Stimulated activated CD8-positive, alpha-beta memory T cell treated with anti-CD3 and anti-CD28 coated beads, Interleukin-7, amount 100 ng/mL, for 1 hour (primary cell): ENCODE measurements at places on chromosomes 6 and 20.

DNA sequence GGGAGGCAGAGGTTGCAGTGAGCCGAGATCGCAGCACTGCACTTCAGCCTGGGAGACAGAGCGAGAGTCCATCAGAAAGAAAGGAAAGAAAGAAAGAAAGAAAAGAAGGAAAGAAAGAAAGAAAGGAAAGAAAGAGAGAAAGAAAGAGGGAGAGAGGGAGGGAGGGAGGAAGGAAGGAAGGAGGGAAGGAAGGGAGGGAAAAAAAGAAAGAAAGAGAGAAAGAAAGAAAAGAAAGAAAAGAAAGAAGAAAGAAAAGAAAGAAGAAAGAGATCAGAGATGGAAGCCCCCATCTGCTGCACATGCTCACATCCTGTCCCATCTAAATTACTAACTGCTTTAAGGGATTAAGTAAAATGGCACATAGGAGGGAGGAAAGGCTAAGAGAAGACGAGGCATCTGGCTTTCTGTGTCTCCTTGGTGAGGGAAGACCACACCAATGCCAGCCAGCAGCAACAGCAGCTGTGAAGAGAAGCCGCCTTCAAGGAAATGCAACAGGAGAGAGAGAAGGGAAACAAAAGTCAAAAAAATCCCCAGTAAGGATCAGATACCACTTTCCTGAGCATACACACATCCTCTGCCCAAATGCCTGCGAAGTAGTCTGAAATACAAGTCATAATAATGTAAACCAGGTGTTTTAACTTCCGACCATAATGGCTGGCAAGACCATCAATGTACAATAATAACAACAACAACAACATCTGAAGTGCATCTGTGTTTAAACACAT, 300.2 kb upstream of the JARID2 start:
- DNase-seq = no peak

DNA sequence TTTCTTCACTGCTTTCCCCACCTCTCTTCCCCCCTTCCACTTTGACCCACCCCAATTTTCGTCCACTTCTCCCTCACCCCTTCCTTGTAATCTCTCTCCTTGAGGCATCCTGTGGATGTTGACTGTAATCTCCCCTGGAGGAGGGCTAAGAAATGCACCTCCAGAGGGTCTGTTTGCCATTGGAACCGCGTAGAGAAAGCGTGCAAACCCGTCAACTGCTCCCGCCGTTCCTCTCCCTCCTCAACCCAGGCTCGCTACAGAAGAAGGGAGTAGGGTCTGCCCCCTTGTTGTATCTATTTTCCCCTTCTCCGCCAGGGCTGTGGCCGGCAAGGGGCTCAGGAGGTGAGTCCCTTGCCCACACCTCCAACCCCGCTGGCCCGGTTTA, 502 bp upstream of the HTR1E start:
- no peak for DNase-seq

GRCh38 chr6:163001330-163001729, 273.6 kb downstream of the PACRG start:
- no peak for DNase-seq

DNA sequence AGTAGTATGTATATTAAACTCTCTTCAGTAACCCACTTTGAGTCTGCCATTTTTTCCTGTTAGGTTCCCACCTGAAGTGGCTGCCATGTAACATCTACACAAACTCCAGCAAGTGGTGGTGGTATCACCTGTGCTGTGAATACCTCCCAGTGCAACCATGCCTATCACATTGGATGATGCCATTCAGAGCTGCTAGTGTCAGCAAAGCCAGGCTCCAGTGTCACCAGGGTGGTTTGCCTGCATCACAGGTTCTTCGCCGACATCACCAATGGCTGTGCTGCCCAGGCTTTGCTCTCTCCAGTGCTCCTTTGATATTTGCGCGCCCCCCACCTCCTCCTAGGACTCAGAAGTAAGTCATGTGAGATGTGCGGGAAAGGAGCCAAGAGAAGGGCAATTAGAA, 162.6 kb upstream of the FOXA2 start:
- no peak for DNase-seq

DNA sequence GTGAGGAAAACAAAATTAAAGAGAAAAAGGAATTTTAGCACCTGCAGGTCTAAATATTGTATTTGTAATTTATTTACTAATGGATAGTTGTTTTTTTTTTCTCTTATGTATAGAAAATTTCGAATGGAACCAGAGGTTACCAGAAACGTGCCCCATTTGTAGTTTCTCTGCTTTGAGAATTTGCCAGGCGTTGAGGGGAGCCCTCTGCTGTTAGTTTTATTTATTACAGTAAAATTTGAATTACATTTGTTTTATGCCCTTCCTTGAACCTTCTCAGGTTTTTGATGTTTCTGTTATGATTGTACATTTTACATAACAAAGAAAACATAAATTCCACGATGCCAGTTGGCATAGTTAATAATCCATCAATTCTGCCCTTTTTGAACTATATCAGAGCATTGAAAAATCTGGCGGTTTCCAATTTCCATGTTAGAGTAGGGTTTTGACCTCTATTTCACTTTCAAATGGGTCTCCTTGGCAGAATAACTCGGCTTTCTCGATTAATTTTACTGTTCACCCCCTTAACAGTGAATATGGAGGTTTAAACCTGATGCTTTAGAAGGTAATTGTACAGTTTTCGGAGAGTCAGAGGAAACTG, 35.1 kb upstream of the RFPL4B start:
- no peak for DNase-seq

DNA sequence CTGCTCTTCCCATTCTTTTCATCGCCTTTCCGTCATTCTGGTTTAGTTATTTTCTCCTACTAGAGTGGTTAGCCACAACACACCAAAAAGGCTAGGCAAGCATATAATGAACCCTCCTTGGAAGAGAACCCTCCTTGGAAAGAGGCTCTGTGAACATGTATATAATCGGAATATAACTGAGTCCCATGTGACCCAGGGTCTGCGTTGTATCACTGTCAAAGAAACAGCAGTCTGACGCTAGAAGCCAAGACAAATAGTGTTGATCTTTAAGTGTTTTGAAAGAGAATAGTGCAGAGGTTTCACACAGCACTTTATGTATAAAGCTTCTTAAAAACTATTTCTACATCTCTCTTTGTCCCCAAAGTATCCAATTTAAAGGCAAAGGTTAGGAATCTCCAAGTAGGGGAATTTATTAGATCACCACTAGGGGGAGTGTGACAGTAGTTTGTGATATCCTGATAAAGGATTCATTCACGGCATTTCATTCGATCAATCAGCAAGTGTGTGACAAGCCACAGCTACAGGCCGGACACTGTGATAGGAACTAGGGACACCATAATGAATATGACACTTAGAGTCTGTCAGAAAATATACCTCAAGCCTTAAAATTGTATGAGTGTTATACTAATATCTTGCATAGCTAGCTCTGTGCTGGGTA, 395.3 kb downstream of the CD109 start:
- DNase-seq = no peak

DNA sequence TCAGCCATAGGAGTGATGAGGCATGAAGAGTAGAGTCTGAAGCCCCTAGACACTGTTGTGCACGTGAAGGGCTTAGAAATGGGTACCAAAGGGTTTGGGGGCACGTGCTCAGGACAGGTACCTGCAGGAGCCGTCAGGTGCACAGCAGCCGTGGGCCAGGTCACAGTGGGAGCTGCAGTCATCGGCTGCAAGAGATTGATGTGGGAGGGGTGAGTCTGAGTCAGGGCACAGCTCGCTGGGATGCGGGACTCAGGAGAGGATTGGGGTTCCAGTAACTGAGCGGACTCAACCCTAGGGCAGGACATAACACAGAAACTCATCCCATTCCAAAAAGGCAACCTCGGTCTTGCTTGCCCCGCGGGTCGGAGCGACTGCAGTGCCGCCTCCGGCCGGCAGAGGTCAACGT, 1.1 kb downstream of the DLK2 start:
- DNase-seq = peak; percentile 57

- DNase-seq = no peak
Observed at GRCh38 chr6:47485083-47485482, 7.5 kb downstream of the CD2AP start.

DNA sequence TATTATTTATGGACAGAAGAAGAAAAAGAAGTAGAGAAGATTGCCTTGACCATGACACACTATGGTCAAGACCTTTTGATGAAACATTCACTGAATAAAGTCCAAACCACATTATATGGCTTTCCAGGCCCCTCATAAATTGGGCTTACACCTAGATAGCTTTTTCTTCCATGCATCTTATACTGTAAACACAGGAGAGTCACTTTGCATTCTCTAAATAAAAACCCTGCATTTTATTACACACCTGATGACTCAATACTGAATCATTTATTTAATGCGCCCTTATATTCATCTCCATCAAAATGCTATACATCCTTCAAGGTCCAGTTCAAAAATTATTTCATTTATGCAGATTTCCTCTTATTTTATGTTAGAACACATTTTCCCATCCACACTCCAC, 78.0 kb downstream of the COL21A1 start:
- DNase-seq = no peak

- DNase-seq = no peak
Observed at GRCh38 chr6:42702200-42702599, 20.2 kb downstream of the PRPH2 start.
